Stimulated activated CD4-positive, alpha-beta T cell treated with anti-CD3 and anti-CD28 coated beads, Interleukin-12 subunit alpha, Interleukin-12 subunit beta, amount 100 ng/mL, for 48 hours (primary cell): ENCODE measurements at places on chromosomes 4 and X.

- peak; percentile 57 for DNase-seq
Measured at GRCh38 chr4:89307446-89308160, at the start of gene GPRIN3. TSS of gene GPRIN3 (minus strand) at chr4:89307800. CDS start at chr4:89250110, 57,690 bp downstream.

- no peak for DNase-seq
Measured at GRCh38 chr4:103895876-103896465, 176.2 kb upstream of the TACR3 start.

GRCh38 chr4:74527049-74527448 lies 82.1 kb downstream of the AREG start:
- DNase-seq, result no peak

DNA sequence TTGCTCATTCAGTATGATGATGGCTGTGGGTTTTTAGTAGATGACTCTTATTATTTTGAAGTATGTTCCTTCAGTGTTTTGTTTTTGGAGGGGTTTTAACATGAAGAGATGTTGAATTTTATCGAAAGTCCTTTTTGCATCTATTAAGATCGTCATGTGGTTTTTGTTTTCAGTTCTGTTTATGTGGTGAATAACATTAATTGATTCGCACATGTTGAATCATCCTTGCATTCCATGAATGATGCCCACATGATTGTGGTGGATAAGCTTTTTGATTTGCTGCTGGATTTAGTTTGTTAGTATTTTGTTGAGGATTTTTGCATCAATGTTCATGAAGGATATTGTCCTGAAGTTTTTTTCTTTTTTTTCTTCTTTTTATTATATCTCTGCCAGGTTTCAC lies 347.4 kb upstream of the EPHA5 start:
- no peak for DNase-seq

GRCh38 chr4:55358668-55359067 lies 12.6 kb downstream of the SRD5A3 start:
- DNase-seq, result no peak

DNA sequence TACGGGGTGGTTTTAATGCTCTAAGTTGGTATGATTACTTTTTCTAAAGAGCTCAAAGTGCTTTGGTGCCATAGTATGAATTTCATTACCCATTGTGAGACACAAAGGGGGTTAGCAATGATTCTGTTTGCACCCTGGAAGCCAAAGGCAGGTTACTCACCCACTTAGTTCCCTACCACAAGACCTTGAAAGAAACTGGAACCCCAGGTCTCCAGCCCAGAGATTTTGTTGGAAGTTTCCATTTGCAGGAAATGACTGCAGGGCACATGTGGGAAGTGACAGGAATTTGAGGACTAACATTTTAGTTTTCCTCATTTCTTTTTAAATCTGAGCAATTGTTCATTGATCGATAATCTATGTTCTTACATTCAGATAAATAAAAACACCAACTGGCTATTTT lies 1.8 kb upstream of the HS3ST1 start:
- no peak for DNase-seq

DNA sequence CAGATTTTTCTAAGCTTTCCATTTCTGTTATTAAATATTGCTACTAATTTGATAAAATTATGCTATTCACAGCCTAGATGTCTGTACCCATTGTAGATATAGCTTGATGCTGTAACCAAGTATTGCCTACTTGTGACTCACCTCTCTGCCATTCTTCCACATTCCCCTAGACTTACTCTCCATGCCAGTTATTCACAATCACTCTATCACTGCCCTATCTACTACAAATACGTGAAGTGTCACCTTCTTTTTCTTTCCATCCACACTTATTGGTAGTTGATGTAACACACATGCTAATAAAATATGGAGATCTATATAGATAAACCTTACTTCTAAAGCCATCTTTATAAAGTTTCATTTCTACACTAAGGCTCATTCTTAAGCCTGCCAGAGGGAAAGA lies 179.4 kb upstream of the PACRGL start:
- no peak for DNase-seq

DNA sequence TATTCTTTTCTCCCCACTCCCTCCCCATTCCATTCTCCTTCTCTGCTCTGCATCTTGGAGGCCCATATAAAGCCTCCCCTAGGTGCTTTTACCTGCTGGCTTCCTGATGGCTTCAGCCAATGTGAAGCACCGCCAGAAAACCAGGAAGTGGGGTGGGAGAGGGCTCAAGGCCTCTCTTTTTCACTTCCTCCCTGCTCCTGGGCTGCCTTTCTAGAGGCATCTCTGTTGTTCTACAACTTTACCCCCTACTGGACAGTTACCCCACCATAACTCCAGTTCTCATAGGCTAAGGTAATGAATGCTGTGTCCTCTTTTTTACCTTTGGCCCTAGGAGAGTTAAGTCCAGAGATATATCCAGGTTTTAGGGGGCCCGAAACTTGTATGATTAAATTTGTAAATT lies 62.4 kb upstream of the PPARGC1A start:
- no peak for DNase-seq

- no peak for DNase-seq
Measured at GRCh38 chrX:10048707-10049106, 81.5 kb downstream of the CLDN34 start.

GRCh38 chr4:1471443-1472147 lies 65.4 kb upstream of the NKX1-1 start:
- DNase-seq, result no peak

DNA sequence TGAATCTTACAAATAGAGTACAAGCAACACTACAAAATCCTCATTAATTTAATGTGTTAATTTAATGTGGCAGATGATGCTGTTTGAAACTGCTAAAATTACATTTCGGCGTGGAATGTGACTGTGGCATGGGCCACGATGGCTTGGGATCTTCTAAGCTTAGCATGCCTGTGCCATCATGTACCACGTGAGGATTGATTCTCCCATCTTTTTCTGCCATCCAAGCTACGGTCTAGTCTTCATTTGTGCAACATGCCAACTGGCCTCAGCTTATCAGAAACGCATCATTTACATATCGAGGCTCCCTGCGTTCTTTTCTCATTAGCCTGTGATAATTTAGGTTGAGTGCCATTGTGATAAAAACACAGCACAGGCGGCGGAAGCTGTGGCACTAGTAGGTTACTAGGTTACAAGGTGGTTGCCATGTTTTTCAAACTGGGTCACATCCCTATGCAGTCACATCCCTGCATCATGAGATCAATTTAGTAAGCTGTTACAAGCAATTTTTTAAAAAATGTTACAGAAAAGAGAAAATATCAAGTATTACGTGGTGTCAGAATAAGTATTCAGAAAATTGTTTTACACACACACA lies 189.9 kb upstream of the RBPJ start:
- DNase-seq, result no peak
